ENCODE measurements at places on chromosomes 3 and 15.
A peak's percentile ranks its signal among the peaks of the same experiment; 100 is the strongest.

- no peak overlapping the region for H3K27ac ChIP-seq
- H3K36me3 ChIP-seq: no peaks in the 10 kb centered on the region
- peaks cover 2% of the 10 kb centered on the region for H3K4me1 ChIP-seq
- peaks cover 2% of the 10 kb centered on the region for H3K27me3 ChIP-seq
These were observed 35.3 kb downstream of the CHRD start for GRCh38 chr3:184415203-184415490.

DNA sequence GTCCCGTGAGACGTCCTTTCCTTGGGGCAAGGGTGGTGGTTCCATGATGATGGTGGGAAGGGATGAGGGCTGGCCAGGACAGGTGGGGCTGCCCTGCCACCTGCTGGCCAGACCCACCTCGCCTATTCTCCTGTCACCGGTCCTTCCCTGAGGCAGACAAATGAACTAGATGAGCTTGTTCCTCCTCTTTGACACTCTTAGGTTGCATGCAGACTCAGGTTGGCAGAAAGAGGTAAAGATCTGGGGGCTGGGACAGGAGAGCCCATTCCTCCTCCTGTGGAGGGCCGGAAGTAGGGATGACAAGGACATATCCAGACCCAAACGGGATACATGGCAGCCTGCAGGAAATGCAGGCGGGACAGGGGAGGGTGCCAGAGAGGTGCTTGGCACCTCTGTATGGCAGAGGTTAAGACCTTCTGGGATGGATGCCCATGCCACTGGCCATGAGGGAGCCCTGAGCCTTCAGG is 38.6 kb downstream of the ACSBG1 start:
- peak; percentile 70 for DNase-seq
- no peak overlapping the region for H3K27ac ChIP-seq
- no peak overlapping the region for H3K4me3 ChIP-seq

- H3K4me3 ChIP-seq: peak overlapping the region; percentile 94
- DNase-seq: no peak
- H3K4me1 ChIP-seq: peaks cover 46% of the 10 kb centered on the region
- H3K27me3 ChIP-seq: no peaks in the 10 kb centered on the region
These were observed 1.3 kb downstream of the TTBK2 start for GRCh38 chr15:42919308-42919707.

- no peak for DNase-seq
- H3K27me3 ChIP-seq: peaks cover 17% of the 10 kb centered on the region
- peaks cover 71% of the 10 kb centered on the region for H3K4me1 ChIP-seq
- peak overlapping the region; percentile 61 for H3K4me3 ChIP-seq
These were observed 54.1 kb upstream of the CCR2 start for GRCh38 chr3:46299608-46300460.

- DNase-seq: no peak
- peaks cover 2% of the 10 kb centered on the region for H3K36me3 ChIP-seq
- H3K4me3 ChIP-seq: no peak overlapping the region
- H3K4me1 ChIP-seq: peaks cover 48% of the 10 kb centered on the region
- no peaks in the 10 kb centered on the region for H3K27me3 ChIP-seq
These were observed 109.4 kb upstream of the TSPAN3 start for GRCh38 chr15:77180270-77180669.

GRCh38 chr15:60280259-60280658 is 117.5 kb downstream of the ANXA2 start:
- no peaks in the 10 kb centered on the region for H3K4me1 ChIP-seq
- no peak overlapping the region for H3K27ac ChIP-seq
- peaks cover 30% of the 10 kb centered on the region for H3K27me3 ChIP-seq

GRCh38 chr3:73605412-73605811 is 19.3 kb downstream of the PDZRN3 start:
- no peaks in the 10 kb centered on the region for H3K4me1 ChIP-seq
- no peak overlapping the region for H3K27ac ChIP-seq
- H3K4me3 ChIP-seq: no peak overlapping the region
- no peak for DNase-seq
- H3K27me3 ChIP-seq: no peaks in the 10 kb centered on the region
- no peaks in the 10 kb centered on the region for H3K36me3 ChIP-seq

DNA sequence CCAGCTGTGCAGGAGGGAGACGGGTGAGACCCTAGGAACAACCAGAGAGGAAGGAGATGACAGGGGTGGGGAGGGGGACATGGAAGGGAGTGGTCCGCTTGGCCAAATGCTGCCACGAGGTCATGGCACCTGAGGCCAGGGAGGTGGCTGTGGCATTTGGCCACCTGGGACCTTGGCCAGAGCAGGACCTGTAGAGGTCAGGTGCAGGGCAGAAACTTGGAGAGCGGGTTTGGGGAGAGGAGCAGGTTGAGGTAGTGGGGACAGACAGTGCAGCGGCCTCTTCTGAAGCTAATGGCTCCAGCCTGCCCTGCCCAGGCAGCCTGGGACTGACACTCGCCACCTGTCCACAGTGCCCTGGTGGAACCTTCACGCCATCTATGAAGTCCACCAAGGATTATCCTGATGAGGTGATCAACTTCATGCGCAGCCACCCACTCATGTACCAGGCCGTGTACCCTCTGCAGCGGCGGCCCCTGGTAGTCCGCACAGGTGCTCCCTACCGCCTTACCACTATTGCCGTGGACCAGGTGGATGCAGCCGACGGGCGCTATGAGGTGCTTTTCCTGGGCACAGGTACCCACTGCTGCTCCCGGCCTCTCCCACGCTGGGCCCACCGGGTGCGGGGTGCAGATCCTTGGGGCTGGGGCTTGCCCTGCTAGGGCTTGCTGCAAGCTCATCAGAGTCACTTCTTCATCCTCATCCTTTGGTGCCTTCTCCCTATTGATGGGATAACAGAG is 7.0 kb upstream of the GNAT1 start:
- no peaks in the 10 kb centered on the region for H3K27me3 ChIP-seq
- no peaks in the 10 kb centered on the region for H3K36me3 ChIP-seq
- DNase-seq: no peak
- H3K4me1 ChIP-seq: no peaks in the 10 kb centered on the region
- no peak overlapping the region for H3K4me3 ChIP-seq
- H3K27ac ChIP-seq: no peak overlapping the region

DNA sequence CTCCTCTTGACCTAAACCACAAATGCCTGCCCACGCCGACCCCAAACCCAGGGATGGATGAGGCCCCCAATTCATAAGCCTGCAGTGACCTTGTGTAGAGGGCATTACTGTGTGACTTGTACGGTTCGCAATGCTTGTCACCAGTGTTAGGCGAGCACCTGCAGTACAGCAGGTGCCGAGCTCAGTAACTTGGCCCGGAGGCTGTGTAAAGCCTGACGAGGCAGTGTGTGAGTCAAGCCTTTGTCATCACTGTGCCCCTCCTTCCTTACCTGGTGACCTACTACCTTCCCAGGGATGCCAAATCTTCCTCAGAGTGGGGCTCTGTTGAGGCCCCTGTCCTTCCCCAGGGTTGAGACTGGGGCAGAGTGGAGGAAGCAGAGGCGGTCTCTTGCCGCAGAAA is 37.2 kb upstream of the TMEM115 start:
- no peak for DNase-seq
- peaks cover 1% of the 10 kb centered on the region for H3K4me1 ChIP-seq
- H3K27me3 ChIP-seq: no peaks in the 10 kb centered on the region

DNA sequence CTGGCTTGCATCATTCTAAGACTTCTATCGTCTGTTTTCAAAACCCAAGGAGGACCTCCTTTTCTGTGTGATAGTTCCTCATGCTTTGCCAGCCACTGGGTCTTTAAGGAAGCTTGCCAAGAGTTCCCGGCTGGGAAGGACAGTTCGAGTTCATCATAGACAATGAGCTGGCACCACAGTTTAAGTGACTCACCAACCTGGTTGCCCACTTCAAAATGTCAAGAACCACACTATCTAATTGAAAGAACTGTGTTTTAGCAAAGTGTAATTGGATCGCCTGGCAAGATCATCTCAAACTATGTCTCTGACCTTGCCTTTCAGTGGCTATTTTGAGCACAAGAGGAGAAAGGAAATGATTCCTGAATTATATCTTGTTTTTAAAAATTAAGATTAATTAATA is 27.9 kb downstream of the SOX2 start:
- DNase-seq: no peak
- no peak overlapping the region for H3K27ac ChIP-seq
- no peaks in the 10 kb centered on the region for H3K4me1 ChIP-seq
- H3K4me3 ChIP-seq: no peak overlapping the region
- no peaks in the 10 kb centered on the region for H3K36me3 ChIP-seq

DNA sequence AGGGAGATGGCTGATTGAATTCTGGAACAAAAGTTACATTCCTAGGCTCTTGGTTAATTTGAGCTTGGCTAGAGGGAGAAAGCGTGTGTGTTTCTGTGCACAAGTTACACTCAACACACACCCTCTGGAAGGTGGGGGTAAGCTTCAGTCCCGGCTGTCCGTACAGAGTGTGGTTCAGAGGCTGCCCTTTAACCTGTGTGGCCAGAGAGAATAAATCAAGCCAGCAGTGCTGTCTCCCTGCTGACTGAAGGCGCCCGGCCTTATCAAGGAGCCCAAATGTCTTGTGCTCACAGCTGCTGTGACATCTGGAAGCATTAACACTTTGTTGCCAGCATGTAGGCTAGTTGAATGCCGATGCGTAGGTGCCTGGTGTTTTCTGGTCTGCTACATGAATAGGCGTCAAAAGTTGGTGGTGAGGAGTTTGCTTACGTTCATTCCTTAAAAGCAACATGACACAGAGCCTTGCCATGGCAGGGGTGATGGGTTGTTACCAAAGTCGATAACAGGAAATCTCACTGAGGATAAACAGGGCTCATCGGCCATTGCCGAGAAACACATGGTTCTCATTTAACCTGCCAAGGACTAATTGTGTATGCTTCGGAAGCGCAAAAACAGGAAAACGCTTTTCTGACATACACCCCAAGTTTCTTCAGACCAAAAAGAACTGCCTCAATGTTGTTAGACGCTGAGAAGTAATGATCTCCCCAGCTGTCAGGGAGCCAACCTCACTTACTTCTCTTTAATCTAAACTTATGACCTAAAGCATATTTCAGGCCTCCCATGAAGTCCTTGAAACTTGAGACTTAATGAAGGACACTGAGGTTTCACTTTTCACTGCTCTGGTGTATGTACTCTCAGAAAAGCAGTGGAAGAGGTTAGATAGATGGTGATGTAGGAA is 95.8 kb upstream of the CTDSPL start:
- no peak for DNase-seq
- peaks cover 3% of the 10 kb centered on the region for H3K4me1 ChIP-seq
- H3K4me3 ChIP-seq: no peak overlapping the region
- H3K27ac ChIP-seq: no peak overlapping the region

DNA sequence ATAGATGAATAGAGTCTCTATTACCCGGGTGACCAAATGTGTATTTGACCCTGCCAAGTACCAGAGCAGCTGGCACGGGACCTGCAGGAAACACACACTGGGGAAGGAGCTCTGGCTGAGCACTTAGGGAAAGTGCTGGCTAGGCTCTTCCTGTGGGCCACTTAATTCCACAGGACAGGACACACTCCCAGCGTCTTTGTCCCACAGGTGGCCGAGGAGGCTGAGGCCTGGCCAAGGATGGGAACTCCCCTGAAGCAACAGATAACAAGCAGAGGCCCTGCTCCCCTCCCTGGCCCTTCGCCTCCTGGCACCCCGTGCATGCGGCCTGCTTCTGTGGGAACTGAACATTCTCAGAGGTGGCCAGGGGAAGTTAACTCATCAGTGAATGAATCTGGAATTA is 180.8 kb downstream of the ATP10A start:
- H3K4me1 ChIP-seq: peaks cover 4% of the 10 kb centered on the region
- DNase-seq: no peak
- H3K27ac ChIP-seq: peak overlapping the region; percentile 29
- H3K4me3 ChIP-seq: no peak overlapping the region
- no peaks in the 10 kb centered on the region for H3K27me3 ChIP-seq

GRCh38 chr15:46039703-46040102 is 404.9 kb downstream of the SQOR start:
- H3K27me3 ChIP-seq: no peaks in the 10 kb centered on the region
- H3K36me3 ChIP-seq: no peaks in the 10 kb centered on the region
- H3K4me3 ChIP-seq: no peak overlapping the region
- no peaks in the 10 kb centered on the region for H3K4me1 ChIP-seq
- H3K27ac ChIP-seq: no peak overlapping the region

DNA sequence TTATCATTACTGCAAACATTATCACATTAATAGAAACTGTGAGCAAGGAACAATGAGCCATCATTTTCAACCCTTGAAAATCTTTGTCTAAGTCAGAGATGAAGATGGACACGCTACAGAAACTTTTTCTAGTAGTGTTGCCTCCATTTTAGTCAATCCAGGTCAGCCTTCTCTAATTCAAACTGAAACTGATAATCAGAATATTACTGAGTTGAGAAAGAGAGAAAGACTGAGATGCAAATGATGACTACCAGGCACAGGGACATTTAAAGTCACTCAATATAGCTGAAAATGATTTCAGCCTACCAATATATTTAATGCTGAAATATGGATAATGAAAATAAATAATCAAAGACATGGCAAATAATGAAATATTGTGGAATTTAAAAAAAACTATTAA is 261.4 kb downstream of the GBE1 start:
- no peaks in the 10 kb centered on the region for H3K4me1 ChIP-seq
- H3K4me3 ChIP-seq: no peak overlapping the region
- no peak overlapping the region for H3K27ac ChIP-seq
- H3K27me3 ChIP-seq: no peaks in the 10 kb centered on the region
- H3K36me3 ChIP-seq: peaks cover 5% of the 10 kb centered on the region

- DNase-seq: peak; percentile 60
- H3K4me3 ChIP-seq: peak overlapping the region; percentile 18
- H3K4me1 ChIP-seq: peaks cover 45% of the 10 kb centered on the region
These were observed 11.1 kb downstream of the ZBTB38 start for GRCh38 chr3:141379250-141379966.

DNA sequence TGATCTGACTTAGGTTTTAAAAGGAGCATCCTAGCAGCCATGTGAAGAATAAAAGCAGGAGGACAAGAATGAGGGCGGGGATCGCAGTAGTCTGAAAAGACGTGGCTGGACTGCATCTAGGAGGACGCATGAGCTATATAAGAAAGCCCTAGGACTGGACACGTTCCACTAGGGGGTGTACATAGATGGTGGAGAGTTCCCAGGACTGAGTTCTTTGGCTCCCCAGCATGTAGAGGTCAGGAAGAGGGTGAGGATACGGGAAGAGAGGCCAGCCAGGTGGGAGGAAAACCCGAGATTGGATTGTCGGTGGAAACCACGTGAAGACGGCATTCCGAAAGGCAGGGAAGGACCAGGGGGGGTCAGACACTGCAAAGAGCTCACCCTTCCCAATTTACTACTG is 64.2 kb upstream of the CFAP161 start:
- DNase-seq: no peak
- peaks cover 3% of the 10 kb centered on the region for H3K27me3 ChIP-seq
- no peaks in the 10 kb centered on the region for H3K36me3 ChIP-seq
- H3K4me3 ChIP-seq: no peak overlapping the region
- peaks cover 4% of the 10 kb centered on the region for H3K4me1 ChIP-seq
- no peak overlapping the region for H3K27ac ChIP-seq

GRCh38 chr15:66154581-66154980 is 99.0 kb downstream of the MEGF11 start:
- H3K27ac ChIP-seq: no peak overlapping the region
- H3K4me1 ChIP-seq: no peaks in the 10 kb centered on the region
- H3K27me3 ChIP-seq: peaks cover 15% of the 10 kb centered on the region
- no peaks in the 10 kb centered on the region for H3K36me3 ChIP-seq
- no peak for DNase-seq

GRCh38 chr3:192409838-192410683 is 317.3 kb downstream of the FGF12 start:
- H3K4me1 ChIP-seq: peaks cover 4% of the 10 kb centered on the region
- no peak overlapping the region for H3K27ac ChIP-seq
- no peaks in the 10 kb centered on the region for H3K36me3 ChIP-seq
- DNase-seq: no peak

- DNase-seq: no peak
- H3K4me3 ChIP-seq: no peak overlapping the region
- no peaks in the 10 kb centered on the region for H3K4me1 ChIP-seq
- H3K27me3 ChIP-seq: no peaks in the 10 kb centered on the region
- H3K27ac ChIP-seq: no peak overlapping the region
These were observed 77.4 kb upstream of the NSMCE3 start for GRCh38 chr15:29346998-29347397.
